ENCODE measurements at places on chromosomes 12 and 14.

- DNase-seq, result no peak
Observed at GRCh38 chr14:46259536-46259935, 392.0 kb downstream of the RPL10L start.

DNA sequence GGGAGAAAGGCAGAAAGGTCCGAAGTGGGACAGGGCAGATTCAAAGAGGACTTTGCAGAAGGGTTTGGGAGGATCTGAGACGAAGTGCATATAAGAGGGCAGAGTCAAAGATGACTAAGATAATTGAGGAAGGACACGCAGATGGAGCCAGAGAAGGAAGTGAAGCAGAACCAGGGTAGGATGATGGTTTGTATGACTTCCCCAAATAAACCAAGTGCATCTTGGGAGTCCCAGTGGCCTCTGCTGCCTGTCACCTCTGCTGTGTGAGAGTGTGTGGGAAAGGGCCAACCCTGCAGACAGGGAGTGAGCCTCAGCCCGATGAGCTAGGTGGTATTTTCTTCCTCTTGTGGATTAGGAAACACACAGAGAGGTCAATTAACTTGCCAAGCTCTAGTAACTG, 36.8 kb downstream of the FLVCR2 start:
- DNase-seq, result no peak

GRCh38 chr12:31962076-31962475, 2.9 kb downstream of the RESF1 start:
- no peak for DNase-seq

DNA sequence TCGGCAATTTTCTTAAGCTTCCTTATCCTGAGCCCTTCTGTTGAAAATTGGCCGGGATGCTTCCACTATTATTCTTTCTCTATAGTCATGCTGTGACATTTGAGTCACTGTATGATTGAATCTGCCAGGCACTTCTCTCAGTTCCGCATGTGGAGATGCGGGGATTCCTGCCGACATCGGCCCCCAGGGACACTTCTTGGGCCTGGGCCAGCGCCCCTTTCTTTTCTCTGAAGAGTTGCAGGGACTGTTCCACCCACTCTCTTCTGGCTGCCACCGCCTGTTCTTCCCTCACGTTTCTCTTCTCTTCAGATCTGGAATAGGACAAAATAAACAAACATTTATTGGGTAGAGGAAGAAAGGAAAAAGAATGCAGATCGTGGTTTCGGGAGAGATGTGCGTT, 310.1 kb downstream of the ETNK1 start:
- DNase-seq, result no peak

DNA sequence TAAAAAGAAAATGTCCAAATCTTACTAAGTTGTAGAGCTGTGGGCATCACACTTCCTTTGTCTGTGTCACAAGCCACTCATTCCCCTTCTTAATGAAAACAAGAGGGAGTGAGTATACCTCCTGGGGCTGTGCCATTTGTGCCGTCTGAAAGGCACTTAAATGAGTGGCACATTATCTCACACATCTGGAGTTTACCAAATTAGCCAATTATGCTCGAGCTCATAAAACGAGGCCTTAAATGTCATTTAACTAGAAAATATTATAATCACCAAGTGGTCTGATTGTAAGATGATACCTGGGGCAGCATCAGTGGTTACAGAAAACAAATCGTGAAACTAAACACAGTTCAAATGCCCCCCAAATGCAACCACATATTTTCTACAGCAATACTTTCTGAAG, 146.1 kb downstream of the PAX9 start:
- DNase-seq, result no peak

DNA sequence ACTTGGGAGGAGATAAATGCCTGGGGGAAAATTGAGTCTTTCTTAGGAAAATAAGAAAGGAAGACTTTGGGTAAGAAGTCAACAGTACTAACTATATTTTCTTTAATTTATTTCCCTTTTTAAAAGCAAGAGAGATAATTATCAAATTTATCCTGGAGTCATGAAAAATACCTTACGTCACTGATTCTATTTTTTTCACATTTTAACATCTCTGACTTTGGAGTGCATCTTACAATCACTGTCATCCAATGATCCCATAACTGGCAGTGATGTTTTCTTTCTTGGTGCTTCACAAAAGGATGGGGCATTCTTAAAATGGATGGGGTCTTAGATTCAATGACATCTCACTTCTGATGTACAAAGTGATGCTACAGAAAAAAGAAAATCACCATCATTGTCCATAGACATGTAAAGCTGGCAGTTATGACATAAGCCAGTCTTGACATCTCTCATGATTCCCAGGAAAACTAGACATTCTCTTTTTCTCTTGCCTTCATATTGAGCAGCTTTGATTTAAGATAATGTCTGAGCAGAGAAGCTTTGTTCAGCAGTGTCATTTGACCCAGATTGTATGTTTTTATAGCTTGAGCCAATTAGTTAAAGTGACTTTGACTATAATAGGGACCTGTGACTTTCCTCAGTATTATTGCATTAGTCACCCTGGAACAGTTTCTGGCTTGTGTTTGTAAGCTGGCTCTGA, 236.2 kb downstream of the EGLN3 start:
- DNase-seq, result no peak

- no peak for DNase-seq
Observed at GRCh38 chr14:63633801-63634200, 7.9 kb downstream of the WDR89 start.

- DNase-seq, result no peak
Observed at GRCh38 chr12:8991371-8992345, 2.3 kb downstream of the KLRG1 start.

- no peak for DNase-seq
Observed at GRCh38 chr12:3681595-3682061, 71.3 kb downstream of the CRACR2A start.

GRCh38 chr14:95117937-95118721, 39.2 kb downstream of the DICER1 start:
- DNase-seq, result no peak

DNA sequence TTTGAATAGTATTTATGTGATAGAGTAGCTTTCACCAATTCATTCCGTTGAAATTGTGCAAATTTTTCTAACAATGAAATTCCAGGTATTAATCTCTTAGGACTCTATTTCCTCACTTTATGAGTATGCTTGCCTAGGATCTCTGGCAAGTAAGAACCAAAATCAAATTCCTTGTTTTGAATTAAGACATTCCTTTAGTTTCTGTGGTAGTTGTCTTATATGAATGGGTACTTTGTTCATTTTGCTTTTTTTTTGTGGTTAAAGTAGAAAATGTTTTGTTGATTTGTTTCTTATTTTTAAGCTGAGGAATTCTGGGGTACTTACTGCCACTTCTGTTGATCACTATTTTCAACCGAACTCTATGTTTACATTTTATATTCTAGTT, 59.8 kb downstream of the KITLG start:
- DNase-seq, result no peak

GRCh38 chr12:123036466-123037285, 56.2 kb downstream of the ARL6IP4 start:
- no peak for DNase-seq

GRCh38 chr12:25376985-25377384, 126.3 kb upstream of the KRAS start:
- DNase-seq, result no peak

DNA sequence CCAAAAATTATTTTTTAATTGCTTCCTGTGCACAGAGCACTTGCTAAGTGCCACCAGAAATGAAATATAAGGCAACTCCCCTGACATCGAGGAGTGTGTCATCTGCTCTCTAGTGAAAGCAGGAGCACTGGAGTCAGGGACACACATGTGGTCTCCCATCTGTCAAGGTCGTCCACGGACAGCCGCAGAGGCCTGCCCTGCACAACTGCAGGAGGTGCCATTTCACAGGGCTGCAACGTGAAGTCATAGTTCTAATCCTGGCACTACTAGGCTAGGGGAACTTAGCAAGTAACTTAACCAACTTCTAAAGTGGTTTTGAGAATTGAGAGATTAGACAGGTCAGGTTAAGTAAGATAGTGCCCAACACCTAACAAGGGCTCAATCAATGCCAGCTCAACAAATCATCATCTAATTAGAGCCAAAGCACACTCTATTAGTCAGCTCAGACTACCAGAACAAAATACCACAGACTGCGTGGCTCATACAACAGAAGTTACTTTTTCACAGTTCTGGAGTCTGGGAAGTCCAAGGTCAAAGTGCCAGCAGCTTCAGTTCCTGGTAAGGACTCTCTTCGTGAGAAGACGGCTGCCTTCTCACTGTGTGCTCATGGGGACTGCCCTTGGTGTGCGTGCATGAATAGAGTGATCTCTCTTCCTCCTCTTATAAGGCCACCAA, 30.7 kb downstream of the FOXN3 start:
- DNase-seq, result no peak

GRCh38 chr12:109271418-109271817, 37.7 kb downstream of the FOXN4 start:
- no peak for DNase-seq

GRCh38 chr12:38898001-38898684, 7.2 kb downstream of the CPNE8 start:
- DNase-seq, result no peak

DNA sequence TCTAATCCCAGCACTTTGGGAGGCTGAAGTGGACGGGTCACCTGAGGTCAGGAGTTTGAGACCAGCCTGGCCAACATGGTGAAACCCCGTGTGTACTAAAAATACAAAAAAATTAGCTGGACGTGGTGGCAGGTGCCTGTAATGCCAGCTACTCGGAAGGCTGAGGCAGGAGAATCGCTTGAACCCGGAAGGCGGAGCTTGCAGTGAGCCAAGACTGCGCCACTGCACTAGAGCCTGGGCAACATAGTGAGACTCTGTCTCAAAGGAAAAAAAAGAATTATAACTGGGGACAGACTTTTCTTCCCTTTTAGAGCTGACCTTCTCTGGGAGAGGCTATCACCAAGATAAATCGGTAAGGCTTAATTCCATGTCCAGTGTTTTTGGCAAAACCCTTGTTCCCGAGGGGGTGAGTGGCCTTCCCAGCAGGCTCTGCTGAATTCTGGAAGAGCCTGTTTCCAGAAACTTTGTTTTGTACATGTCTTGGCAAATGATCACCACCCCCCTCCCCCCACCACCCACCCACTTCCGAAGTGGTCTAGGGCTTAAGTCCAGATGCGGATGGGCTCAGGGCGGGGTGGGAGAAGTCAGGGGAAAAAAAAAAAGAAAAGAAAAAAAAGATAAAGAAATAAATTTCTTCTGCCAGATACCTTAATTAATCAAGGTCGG, 32.3 kb upstream of the DEGS2 start:
- no peak for DNase-seq

DNA sequence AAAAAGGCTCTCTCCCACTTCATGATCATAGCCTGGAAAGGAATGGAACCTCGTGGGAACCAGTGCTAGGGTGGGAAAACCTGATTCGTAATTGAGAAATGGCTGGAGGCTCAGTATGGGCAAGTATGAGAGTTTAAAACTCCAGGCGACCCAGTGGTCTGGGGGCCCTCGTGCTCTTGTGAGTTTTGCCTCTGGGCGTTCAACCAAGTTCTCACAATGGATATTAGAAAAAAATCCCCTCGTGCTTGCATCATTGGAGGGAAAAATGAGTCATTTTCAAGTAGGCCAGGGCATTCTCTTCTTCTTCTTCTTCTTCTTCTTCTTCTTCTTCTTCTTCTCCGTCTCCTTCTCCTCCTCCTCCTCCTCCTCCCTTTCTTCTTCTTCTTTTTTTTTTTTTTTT, 39.0 kb downstream of the GPR68 start:
- DNase-seq, result no peak

DNA sequence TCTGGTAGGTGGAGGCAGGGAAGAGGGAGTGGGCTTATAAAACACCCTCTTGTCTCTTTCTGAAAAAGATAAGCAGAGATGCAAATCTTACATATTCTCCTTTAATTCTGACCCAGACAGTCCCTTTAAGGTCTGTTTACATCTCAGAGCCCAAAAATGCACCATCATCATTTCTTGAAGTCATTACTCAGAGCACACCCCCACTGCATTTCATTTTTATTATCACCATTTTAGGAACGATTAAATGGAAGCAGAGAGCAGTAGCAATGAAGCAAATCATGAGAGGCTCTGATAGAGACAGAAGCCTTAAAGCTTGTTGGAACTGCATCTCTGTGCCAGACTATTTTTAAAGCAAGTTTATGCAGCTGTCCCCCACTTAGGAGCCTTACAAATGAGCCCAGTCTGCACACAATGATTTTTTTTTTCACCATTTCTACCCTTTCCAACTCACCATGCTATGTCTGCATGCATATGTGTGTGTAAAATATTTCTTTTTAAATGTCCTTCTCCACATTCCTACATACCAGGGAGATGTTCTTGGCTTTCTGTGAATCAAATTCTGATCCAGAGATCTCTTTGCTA, 311.0 kb downstream of the GRIN2B start:
- DNase-seq, result no peak

GRCh38 chr14:99718031-99718810, 34.1 kb downstream of the CYP46A1 start:
- no peak for DNase-seq

DNA sequence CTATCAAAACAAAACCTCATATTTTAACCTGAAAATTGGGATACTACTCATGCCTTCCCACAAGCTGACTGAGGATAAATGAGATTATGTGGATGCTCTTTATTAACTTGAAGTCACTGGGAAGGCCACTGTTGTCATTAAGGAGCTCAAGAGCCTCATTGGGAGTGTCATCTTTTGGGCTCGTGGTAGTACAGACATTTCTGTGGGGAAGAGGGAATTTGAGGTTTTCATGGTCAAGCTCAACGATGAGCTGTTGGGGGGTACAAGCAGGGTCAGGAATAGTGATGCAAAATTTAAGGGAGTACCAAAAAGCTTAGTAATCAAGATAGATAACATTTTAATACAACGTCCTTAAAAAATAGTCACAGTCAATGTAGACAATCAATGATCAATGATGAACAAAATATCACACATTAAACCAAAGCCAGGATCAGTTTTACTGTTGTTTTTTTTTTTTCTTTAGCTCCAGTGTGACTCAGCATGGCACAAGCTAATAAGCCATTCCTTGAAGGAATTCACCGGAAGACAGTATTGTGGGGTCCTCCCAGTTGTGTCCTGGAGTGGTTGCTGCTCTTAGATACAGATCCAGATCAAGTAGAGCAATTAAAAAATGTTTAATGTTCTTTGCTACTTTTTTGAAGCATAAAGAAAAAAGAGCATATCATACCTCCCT, 130.9 kb downstream of the C12orf75 start:
- DNase-seq, result no peak

DNA sequence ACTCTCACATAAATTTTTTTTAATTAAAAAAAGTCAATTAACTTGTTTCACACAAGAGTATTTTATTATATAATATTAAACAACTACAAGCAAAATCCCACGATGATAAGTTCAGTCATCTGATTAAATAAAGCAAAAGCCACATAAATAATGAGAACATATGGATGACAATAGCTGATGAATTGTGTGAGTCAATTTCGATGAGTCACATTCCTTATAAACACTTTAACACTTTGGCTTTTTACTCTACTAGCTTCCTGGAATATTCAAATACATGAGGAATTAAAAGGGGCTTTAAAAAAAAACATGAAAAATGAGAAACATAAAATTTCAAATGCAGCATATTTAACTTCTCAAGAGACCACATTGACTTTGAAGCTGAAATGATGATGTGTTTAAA, 95.3 kb downstream of the BCAT1 start:
- no peak for DNase-seq

DNA sequence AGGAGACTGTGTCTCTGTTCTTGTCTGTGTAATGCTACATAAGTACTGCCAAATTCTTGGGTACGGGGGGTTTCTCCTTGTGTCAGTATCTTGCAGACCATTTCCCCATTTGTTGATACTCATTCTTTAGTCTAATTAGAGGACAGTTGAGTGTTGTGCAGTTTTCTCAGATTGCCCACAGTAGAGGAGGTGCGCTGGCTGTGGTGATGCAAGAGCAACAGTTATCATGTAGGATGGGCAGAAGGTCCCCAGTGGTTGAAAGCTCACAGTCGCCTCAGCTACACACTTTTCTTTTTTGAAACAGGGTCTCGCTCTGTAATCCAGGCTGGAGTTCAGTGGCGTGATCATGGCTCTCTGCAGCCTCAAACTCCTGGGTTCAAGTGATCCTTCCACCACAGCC, 37.8 kb upstream of the ATP2A2 start:
- DNase-seq, result no peak
